Spleen (tissue), 13 donors: ENCODE measurements at places on chromosomes 7 and 10. TPM values are rescaled to one million over a fixed set of nuclear protein-coding genes. Genes with fewer than 3 reads are reported as not detected.

GRCh38 chr10:33643042-33643441, 308.6 kb upstream of the NRP1 start:
- no peak for DNase-seq

DNA sequence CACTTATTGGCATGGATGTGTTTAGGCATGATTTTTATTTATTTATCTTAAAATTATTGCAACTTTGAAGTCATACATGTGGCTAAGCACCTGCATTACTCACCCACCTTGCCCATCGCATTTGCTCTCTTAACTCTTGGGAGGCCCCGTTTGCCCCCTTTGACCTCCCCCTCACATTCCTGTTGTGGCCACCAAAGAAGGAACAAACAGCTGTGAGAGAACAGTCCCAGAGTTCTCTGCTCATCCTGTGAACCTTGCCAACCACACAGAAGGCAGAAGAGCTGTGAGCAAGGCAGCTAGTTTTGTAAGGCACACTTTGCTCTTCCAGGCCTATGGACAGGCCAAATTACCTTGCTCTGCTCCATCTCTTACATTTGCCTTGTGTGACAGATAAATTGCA, 23.6 kb upstream of the FGL2 start:
- no peak for DNase-seq

- no peak for DNase-seq
Observed at GRCh38 chr10:104521901-104522694, 119.0 kb upstream of the SORCS3 start.

- no peak for DNase-seq
Observed at GRCh38 chr10:73857446-73857845, 16.9 kb downstream of the CAMK2G start.

DNA sequence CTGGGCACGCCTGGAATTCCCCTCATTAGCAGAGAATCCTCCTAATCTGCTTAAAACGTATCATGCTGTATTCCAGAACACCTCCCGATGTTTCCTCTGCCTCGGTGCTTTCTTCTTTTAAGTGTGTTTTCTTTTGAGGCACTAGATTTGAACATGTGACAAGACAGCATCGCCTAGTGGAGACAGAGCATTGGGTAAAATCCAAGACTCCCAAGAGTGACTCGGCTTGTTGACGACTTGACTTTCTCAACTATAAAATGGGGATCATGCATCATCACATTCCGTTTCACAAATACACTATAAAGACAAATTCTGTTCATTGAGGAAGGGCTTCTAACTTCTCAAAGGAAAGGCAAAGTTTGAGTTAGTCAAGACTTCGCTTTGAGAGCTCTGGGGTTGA, 105.6 kb upstream of the RNF32 start:
- no peak for DNase-seq

DNA sequence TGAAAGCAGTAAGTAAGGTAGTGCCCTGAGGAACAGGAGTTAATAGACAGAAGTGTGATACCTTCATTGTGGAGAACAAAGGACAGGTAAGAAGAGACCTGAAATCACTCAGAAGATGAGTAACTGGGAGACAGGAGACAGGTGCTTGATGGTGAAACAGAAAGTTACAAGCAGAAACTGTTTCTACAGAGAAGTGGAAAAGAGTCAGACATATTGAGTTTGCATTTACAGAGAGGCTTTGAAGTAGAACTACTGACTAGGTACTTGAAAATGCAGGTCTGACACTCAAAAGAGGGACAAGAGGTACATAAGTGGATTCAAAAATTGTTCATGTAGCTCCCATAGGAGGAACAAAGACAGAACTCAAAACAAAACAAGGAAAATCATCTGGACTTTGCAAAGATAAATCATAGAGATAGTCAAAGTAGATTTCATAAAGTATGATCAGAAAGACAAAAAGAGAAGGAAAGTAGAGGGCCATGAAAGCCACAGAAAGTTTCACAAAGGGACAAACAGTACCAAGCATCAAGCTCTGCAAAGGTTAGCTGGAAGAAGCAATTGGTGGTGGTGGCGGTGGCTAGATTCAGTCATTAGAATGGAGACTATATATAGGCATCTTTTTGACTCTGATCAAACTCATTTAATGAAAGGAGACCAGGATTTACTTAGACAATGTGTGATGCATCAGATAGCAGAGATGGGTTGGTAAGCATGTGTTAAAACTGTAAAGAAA, 198.4 kb downstream of the PCLO start:
- no peak for DNase-seq

FEZF1 gene
- polyA plus RNA-seq, result 0.04 TPM

GRID2IP gene
- polyA plus RNA-seq, result 0.16 TPM

ASB15 gene
- polyA plus RNA-seq, result 0.03 TPM

C10orf62 gene
- polyA plus RNA-seq, result not detected
